ENCODE measurements at places on chromosomes 7 and 10.

GRCh38 chr7:158911145-158911544, 54.8 kb downstream of the DYNC2I1 start:
- DNase-seq, result no peak

DNA sequence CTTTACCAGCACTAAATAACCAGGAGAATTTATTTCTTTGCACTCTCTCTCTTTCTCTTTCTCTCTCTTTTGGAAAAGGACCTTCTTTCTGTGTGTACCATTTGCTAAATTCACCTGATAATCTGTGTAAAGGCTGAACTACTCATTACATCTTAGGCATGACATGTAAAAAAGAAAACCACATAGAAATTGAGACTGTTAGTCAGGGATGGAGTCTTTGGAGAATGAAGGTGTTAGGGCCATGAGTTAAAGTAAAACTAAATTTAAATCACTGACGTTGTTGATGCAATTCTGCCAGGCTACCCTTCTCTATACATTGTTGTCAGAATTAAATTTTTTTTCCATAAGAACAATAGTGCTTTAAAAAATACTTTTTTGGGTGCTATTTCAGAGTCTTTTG, 263.3 kb downstream of the PTEN start:
- no peak for DNase-seq

- DNase-seq, result no peak
Observed at GRCh38 chr10:108812296-108812695, 1111.0 kb downstream of the XPNPEP1 start.

- no peak for DNase-seq
Observed at GRCh38 chr7:46207931-46208634, 287.0 kb upstream of the IGFBP3 start.

DNA sequence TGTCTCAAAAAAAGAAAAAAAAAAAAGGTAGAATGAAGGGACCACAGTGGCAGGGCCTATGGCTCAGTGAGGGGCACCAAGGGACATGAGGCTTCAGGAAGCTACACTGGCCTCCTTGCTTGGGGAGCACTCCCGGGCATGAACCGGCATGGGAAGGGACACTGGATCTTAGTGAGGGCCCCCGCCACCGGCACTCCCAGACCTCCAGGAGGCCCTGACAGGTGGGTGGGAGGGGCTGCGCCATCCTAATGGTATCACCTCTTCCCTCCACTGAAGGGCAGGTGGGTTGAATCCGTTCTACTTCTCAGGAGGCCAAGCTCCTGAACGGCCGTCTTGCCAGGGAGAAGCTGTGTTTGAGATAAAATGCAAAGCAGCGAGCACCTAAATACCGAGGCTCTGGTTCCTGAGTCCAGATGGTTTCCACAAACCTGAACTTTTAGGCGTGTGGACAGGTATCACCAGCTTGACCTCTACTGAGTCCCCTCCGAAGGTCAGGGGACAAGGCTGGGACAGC, 69.8 kb downstream of the C10orf143 start:
- DNase-seq, result no peak

DNA sequence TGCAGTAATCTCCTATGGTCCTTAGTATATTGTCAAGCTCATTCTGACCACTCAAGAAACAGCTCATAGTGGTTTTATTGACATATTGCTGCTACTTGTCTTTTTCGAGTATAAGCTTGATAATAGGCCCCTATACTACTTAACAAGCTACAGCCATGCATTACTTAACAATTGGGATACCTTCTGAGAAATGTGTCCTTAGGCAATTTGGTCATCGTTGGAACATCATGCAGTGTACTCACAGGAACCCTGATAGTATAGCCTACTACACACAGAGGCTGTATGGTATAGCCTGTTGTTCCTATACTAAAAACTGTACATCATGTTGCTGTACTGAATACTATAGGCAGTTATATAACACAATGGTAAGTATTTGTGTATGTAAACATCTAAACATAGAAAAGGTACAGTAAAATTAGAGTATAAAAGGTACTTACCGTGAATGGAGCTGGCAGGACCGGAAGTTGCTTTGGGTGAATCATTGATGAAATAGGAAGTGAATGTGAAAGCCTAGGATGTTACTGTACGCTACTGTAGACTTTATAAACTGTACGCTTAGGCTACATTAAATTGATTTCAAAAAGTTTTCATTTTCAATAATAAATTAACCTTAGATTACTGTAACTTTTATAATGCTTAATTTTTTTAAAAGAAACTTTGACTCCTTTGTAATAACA, 160.9 kb downstream of the LRRC4 start:
- DNase-seq, result no peak

All from CD4-positive, alpha-beta memory T cell (primary cell).